ENCODE measurements at places on chromosomes 1 and 21. TPM values are rescaled to one million over a fixed set of nuclear protein-coding genes. Genes with fewer than 3 reads are reported as not detected.

The FCRL1 gene
- not detected for total RNA-seq

The FBXO2 gene
- total RNA-seq, result 2.2 TPM

The TDRD5 gene
- total RNA-seq, result 0.22 TPM

The RGS5 gene
- total RNA-seq, result 70.6 TPM

The RGS13 gene
- not detected for total RNA-seq

The FAM167B gene
- 0.79 TPM for total RNA-seq

The PLPP3 gene
- total RNA-seq, result 58.1 TPM

The SLC16A4 gene
- 0.20 TPM for total RNA-seq

The TSPAN1 gene
- 0.22 TPM for total RNA-seq

The RNU1-2 gene
- total RNA-seq, result under 0.01 TPM

The ANKRD45 gene
- total RNA-seq, result not detected

The PPM1J gene
- total RNA-seq, result 0.65 TPM

The ST7L gene
- total RNA-seq, result 17.3 TPM

The OR2L2 gene
- not detected for total RNA-seq

The EXO1 gene
- total RNA-seq, result 4.8 TPM

The C1QC gene
- total RNA-seq, result not detected

The S100A7 gene
- not detected for total RNA-seq

The PKP1 gene
- under 0.01 TPM for total RNA-seq

The HAO2 gene
- total RNA-seq, result not detected

The UQCRHL gene
- total RNA-seq, result 3.3 TPM

The LCE1C gene
- total RNA-seq, result not detected

The CDC42SE1 gene
- total RNA-seq, result 54.8 TPM

The WRAP73 gene
- total RNA-seq, result 14.7 TPM

The CFHR5 gene
- total RNA-seq, result not detected

The PGLYRP4 gene
- not detected for total RNA-seq

The CAPN9 gene
- not detected for total RNA-seq

The OR11L1 gene
- total RNA-seq, result not detected

The GBP6 gene
- not detected for total RNA-seq

The RCC1 gene
- 46.6 TPM for total RNA-seq

The RGL1 gene
- 16.1 TPM for total RNA-seq

The CHI3L1 gene
- not detected for total RNA-seq

The ACBD3 gene
- total RNA-seq, result 22.7 TPM

The CDK18 gene
- 0.44 TPM for total RNA-seq

The FNDC5 gene
- total RNA-seq, result 0.44 TPM

The EPHA2 gene
- 68.6 TPM for total RNA-seq

The ADGRB2 gene
- total RNA-seq, result 0.20 TPM

The NEGR1 gene
- total RNA-seq, result under 0.01 TPM

The TRMT1L gene
- 10.7 TPM for total RNA-seq

The L1TD1 gene
- not detected for total RNA-seq

The NBPF10 gene
- 0.40 TPM for total RNA-seq

The UBE2G2 gene
- total RNA-seq, result 92.3 TPM

The PLXNA2 gene
- 46.4 TPM for total RNA-seq

The TCHH gene
- 0.20 TPM for total RNA-seq

The LHX8 gene
- total RNA-seq, result not detected

The FALEC gene
- total RNA-seq, result not detected

The NTMT2 gene
- total RNA-seq, result not detected

The TMEM35B gene
- 41.7 TPM for total RNA-seq

The TMEM240 gene
- 1.1 TPM for total RNA-seq

The TMEM82 gene
- total RNA-seq, result not detected

The OLFML3 gene
- 8.7 TPM for total RNA-seq

The C8B gene
- total RNA-seq, result not detected

The KRTAP12-2 gene
- not detected for total RNA-seq

Data from lung microvascular endothelial cell (primary cell).